ENCODE measurements at places on chromosomes 4 and X.
A peak's percentile ranks its signal among the peaks of the same experiment; 100 is the strongest.

DNA sequence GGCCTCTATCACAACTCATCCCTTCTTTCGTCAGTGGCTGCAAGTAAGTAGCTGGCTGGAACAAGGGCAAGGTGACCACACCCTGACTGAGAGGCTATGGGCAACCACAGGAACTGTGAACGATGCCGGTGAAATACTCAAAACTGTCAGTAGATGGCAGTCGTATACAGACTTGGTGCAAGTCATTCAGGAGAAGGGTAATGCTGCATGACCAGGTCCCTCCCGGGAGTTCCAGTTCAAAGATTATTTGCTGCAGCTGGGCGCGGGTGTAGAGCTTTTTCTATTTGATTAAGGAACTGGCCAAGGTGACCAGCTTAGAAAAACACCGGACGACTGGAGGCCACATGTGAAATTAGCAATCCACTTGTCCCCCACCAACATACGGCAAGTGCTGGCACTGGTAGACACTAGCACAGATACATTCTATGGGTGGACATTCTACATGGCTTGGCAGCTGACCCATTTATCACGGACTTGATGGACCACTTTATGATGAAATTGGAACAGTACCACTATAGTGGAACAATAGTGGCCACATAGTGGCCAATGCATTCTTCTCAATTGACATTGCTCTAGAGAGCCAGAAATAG is 726.6 kb downstream of the TRAM1L1 start:
- DNase-seq: peak; percentile 74

DNA sequence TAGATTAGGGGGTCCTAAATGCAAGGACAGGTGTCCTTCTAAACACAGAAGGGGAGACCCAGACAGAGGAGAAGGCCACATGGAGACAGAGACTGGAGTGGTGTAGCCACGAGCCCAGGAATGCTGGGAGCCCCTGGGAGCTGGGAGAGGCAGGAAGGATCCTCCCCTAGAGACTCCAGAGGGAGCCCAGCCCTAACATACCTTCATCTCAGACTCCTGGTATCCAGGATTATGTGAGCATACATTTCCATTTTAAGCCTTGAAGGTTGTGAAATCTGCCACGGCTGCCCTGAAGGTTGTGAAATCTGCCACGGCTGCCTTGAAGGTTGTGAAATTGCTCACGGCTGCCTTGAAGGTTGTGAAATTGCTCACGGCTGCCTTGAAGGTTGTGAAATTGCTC is 148.4 kb downstream of the ASMT start:
- no peak for DNase-seq

GRCh38 chr4:145720656-145721055 is 40.7 kb downstream of the C4orf51 start:
- DNase-seq: no peak

GRCh38 chr4:5029447-5029846 is 10.2 kb upstream of the CYTL1 start:
- no peak for DNase-seq

Measured in kidney glomerular epithelial cell (primary cell).